ENCODE measurements at places on chromosomes 2 and 18. TPM values are rescaled to one million over a fixed set of nuclear protein-coding genes. Genes with fewer than 3 reads are reported as not detected.

The REEP1 gene
- 5.7 TPM for total RNA-seq

The CCDC148 gene
- 6.6 TPM for total RNA-seq

The PSME4 gene
- 64.3 TPM for total RNA-seq

The ANKRD44 gene
- 22.3 TPM for total RNA-seq

The SNORC gene
- total RNA-seq = not detected

Data from thyroid gland (tissue), 4 donors.